ENCODE measurements at places on chromosomes 16 and 17.

DNA sequence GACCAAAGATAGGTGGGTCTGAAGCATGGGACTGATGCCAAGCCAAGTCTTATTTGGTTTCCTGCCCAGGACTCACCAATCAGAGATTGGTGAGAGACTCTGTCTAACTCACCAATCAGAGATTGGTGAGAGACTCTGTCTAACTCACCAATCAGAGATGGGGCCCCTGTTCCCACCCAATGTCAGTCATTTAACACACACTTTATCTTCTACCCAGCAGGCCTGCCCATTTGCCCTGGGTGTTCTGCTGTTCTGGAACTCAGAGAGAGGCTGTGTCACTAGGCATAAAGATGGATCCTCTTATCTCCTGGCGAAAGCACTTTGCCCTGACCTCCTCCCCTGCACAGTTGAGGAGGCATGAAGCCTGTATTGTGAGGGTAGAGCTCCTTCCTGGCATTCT is 5.4 kb upstream of the RHOT1 start:
- no peak for DNase-seq

GRCh38 chr17:46818316-46818928 is at the start of gene WNT3:
Gene WNT3 (minus strand): TSS chr17:46818692. CDS start chr17:46818597, 95 bp downstream.
- DNase-seq: peak; percentile 65

DNA sequence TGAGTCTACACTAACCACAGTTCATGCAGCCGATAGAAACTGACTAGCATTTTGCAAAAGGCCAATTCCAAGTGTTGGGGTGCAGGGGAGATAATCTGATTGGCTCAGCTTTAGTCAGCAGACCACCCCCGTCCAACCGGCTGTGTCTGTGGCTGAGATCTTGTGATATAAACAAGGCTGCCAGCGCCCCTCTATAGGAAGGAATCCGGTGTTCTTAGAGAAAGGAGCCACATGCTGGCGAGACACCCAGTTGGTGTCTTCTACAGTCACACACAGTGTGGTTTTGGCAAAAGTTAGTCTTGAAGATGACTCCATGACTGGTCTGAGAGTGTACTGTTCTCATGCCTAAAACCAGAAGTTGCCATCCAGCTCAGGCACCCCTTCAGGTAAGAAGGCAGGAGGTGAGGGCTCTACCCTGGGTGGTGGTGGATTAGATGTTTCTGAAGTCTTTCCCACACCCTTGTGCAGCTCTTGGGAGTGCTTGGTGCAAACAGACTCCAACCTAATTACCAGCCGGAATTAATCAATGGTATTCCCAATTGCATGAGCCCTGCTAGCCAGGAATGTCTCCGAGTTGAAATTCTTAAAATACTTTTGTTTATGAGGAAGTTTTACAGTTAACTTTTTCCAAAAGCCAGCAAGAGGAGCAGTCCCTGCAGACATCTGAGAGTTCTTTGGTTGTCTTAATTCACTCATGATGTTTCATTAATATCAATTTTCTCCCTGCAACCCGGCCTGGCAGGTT is 172.3 kb upstream of the IRX6 start:
- DNase-seq: no peak

DNA sequence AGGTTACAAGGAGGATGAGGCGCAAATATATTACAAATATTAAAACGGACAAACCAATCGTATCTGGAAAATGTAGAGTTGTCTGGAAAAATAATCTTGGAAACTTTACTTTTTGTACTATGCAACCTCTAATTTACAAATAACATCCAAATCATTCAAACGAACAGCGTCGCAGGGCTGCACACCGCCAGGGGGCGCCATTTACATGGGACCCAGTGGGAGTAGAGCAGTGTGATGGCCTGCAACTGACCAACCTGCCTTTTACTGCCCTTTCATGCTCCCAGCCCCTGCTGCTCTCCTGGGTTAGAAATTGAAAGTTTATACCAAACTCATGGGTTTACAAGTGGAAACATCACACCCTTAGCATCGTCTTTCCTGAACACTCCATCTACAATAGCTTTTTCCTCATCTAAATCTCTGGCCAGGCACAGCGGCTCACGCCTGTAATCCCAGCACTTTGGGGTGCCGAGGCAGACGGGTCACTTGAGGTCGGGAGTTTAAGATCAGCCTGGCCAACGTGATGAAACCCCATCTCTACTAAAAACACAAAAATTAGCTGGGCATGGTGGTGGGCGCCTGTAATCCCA is 10.0 kb downstream of the PITPNC1 start:
- DNase-seq: peak; percentile 87

GRCh38 chr16:48963901-48964615 is 317.6 kb downstream of the CBLN1 start:
- no peak for DNase-seq

- peak; percentile 71 for DNase-seq
Measured at GRCh38 chr16:86575754-86576557, 2.4 kb upstream of the FOXL1 start.

DNA sequence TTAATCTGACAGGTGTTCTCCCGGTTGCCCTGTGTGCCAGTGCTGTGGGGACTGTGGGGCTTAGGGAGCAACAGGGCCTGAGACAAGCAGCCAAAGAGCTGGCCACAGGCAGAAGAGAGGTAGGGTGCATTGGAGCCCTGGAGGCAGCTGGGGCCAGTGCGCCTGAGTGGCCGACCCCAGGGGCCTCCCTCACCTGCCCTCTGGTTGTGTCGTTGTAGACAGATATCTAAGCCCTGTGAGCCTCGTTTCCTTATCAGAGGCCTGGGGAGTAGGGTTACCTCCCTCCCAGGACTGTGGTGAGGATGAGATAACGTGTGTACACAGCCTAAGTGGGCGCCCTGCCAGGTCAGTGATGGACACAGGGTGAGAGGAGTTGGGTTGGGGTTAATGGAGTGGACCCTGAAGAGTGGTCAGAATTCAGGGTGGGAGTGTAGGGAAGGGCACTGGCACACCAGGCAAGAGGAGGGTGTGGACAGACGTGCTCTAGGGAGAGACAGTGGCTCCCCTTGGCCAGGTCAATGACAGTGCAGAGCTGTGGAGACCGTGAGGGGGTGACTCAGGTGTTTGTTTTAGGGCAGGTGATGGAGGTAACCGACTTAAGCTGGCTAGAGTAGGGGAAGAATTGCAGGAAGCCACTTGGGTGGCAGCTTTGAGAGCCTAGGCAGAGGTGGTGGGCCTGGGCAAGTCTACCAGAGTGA is 3.4 kb downstream of the NARF start:
- DNase-seq: no peak

DNA sequence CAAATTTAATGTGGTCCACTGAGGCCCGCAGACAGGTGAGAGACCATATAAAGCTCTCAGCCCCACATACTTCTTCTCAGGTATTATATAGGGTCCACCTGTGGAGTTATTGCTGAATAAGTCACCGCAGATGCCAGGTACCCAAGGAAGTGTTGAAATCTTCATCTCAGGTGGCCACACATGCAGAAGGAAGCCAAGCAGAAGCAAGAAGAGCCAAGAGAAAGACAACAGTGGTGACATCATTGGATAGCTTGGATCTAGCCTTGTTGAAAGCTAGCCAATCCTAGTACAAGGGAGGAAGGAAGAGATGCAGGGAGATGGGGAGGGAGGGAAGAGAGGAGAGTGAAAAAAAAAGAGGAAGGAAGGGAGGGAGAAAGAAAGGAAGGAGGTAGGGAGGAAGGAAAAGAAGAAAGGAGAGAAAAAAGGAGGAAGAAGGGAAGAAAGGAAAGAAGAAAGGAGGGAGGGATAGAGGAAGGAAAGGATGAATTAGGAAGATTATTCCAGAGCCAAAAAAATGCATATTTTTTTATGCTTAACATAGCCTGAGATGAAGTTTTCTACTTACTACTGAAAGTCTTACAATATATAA is 12.5 kb downstream of the ADAMTS18 start:
- DNase-seq: no peak

DNA sequence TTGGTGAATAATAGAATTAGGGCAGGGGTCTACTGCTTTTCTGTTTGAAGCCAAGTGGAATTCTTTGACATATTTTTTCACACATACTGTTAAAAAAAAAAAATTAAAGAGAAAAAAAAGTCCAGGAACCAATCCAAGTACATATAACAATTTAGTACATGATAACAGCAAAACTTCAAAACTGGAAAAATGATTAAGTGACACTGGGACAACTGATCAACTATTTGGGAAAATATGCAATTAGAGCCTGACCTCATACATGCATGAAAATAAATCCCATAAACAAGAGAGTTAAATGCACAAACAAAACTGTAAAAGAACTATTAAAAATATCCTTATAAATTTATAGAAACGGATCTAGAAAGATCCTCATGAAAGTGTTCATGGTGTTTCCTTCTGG is 27.7 kb downstream of the BRIP1 start:
- no peak for DNase-seq

- no peak for DNase-seq
Measured at GRCh38 chr17:40854175-40854814, 12.7 kb downstream of the KRT12 start.

GRCh38 chr16:23434380-23434779 is 18.6 kb downstream of the COG7 start:
- DNase-seq: peak; percentile 37

DNA sequence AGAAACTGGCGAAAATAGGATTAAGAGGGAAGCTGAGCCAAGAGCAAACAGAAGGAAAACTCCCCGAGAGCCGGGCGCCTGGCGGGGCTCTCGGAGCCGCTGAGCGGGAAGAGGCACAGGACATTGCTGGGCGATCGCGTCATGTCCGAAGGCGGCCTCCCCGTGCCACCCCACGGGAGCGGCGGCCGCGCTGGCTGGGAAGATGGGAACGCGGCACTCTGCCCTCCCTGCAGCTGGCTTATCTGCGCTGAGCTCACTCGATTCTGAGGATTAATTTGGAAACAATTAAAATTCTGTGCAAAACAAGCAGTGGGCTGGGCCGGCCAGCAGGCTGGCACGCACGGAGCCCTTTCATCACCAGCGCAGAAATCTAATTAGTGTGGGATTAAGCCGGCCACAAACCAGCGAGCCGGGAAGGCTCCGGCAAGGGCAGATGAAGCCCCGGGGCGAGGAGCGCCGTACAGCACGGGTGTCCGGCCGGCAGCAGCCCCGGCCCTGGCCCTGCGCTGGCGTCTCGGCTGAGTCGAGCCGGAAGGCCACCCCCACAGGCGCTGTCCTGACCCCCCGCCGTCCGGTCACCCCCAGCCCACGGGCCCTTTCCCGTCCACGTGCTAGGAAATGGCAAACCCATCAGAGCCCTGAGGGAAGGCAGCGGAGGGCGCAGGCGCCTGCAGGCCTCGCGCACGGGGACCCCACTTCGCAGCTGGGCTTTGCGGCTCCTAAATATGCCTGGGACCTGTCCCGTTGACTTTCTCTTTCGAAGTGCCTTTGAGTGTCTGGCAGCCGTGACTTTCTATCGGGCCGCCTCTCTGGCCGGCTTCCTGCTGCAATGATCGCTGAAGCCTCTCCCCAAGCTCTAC is 37.9 kb downstream of the SOX8 start:
- no peak for DNase-seq

- no peak for DNase-seq
Measured at GRCh38 chr17:19787733-19788357, 39.7 kb upstream of the ALDH3A1 start.

Data from activated T-cell treated with anti-CD3 and anti-CD28 coated beads, Interleukin-2, amount 50 U/mL, for 48 hours (primary cell).